ENCODE measurements at places on chromosomes 5 and 9.

DNA sequence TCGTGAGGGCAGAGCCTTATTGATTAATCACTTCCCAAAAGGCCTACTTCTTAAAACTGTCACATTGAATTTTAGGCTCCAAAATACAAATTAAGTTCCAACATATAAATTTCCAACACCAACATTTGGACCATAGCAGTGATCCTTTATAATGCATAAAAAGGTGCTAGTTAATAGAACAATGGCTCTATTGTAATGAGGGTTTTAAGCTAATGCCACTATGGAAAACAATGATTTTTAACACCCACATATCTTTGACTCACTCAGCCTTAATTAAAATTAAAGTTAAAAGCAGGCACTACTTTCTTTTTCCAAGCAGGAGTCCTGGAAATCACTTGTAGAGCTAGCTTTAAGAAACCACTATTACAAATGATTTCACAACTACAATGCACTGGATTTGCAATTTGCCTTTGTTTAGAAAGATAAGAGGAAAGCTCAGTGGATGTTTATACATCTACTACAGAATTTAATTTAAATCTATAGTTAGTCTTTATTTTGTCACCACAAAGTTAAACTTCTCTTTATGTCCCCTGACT is 41.8 kb downstream of the DPYSL3 start:
- no peak for DNase-seq

GRCh38 chr5:35302544-35302943 is 72.3 kb upstream of the PRLR start:
- DNase-seq = no peak

DNA sequence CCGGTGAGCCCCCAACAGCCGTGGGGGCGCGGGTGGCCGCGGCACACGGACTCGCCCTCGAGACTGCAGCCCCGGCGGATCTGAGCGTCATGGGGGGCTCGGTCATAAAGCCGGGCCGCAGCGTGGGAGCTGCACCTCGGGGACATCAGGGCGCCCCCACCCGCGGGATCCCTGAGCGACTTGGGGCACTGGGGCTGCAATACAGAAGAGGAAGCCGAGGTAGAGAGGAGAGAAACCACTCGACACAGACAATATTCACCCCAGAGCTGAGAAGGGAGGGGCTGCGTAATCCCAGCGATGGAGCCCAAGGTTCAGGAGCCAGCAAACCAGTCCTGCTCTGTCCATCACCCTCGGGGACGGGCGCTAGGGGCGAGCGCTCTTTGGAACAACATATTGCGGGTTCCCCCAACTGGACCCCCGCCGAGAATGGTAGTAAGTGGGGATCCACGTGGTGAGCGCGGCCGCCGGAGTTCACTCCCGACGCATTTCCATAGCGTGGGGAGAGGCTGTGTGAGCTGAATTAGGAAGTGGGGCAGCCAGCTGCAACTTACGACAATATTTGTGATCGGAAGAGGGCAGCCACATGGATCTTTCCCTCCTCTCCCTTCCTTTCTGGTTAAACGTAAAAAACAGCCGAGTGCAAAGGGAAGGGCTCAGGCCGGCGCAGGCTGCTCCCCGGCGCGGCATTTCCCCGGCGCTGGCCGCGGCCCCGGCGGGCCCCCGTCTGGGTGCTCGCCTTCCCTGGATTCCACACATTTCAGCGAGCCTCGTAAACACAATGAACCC is 9.9 kb downstream of the PTCH1 start:
- DNase-seq = no peak

- DNase-seq = no peak
Observed at GRCh38 chr5:149302641-149303040, 31.0 kb downstream of the AFAP1L1 start.

- DNase-seq = no peak
Observed at GRCh38 chr5:93206203-93206602, 374.8 kb downstream of the NR2F1-AS1 start.

- DNase-seq = no peak
Observed at GRCh38 chr5:134460551-134460950, 48.9 kb upstream of the CDKN2AIPNL start.

GRCh38 chr9:132762896-132763295 is 92.6 kb downstream of the GTF3C4 start:
- DNase-seq = no peak

DNA sequence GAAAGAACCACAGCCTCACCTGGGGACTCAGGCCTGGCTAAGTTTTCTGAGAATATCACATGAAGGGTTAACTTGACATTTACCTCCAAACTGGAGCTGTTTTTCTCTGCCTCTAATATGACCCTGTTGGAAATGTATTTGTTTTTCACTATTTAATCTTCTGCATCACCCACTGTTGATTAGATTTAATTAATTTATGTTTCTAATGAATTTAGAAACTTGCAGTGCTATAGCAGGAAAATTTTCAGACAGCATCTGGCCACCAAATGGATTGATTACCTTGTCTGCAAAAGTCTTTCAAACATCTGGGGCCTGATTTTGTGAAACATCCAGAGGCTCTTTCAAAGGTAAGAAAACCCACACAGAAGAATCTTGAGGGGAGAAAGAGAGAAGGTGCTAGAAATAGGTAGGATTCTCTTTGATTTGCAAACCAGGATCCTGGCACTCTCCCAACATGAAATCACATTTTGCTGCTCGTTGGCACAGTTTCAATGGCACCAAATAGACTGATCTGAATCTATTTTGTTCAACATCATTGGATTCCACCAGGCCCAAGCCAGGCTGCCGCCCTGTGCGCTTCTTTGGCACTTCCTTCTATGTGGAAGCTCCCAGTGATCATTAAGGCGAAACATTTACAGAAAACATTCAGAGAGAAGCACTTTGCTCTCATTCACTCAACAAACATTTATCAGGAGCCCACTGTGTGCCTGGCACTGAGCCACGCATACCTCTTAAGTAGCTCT is 157.3 kb downstream of the PPP2R2B start:
- DNase-seq = no peak

DNA sequence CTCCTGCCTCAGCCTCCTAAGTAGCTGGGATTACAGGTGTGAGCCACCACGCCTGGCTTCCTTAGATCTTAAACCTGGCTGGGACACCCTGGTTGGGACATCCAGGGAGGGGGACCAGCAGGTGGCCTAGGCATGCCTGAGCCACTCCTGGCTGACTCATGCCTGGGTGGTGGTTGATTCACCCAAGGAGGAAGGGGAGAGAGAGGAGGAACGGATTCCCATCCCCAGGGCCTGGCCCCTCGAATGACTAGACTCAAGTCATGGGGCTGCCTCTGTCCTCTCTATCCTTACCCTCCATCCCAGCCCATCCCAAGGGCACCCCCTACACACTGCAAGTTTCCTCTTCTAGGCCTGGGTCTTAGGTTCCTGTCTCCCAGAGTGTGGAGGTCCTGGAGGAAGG is 12.7 kb downstream of the EEIG1 start:
- DNase-seq = no peak

DNA sequence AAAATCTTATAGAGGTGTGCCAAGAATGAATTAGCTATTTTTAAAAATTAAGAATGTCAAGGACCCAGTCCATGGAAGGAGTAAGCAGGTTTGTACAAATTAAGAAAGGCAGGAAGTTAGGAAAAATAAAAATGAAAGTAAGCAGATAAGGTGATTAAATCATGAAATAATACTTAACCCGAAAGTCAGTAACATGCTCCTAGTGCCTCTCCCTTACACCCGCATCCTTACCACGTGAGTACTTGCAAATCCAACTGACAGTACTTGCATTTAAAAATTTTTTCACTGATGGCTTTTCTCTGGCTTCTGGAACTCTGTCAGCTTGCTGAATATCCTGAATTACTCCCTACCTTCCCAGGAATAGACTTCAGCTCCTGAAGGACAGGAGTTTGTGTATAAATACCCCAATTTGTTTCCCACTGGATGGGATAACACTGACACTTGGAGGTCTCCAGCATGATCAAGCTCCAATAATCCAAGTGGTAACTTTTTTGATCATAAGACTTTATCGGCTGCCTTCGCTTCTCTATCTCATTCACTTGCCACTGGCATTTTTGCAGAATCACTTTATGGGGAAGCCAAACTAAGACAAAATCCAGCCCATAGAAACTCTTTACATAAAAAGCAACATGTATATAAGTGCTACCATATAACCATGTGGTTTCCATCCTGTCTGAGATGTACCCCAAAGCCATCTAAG is 41.6 kb upstream of the RICTOR start:
- no peak for DNase-seq

- no peak for DNase-seq
Observed at GRCh38 chr5:150448952-150449516, 505 bp downstream of the RPS14 start.

DNA sequence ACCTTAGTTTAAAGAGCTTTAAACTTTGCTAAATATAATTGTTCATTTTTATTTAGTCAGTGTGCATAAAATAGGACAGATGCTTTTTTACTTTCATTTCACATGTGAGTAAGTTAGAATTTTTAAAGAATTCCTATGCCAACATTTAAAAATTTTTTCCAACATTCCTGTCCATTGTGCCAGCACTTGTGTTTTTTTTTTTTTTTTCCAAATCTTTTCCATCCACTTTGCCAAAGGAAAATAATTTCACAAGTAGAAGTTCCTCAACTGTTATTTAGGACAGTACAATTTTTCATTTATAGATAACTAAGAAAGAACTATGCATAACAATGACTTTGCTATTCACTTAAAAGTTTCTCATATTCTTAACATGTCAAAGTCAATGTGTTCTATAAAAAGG is 189.5 kb downstream of the ADAMTS6 start:
- DNase-seq = no peak

- DNase-seq = no peak
Observed at GRCh38 chr9:20208226-20208625, 414.1 kb downstream of the MLLT3 start.

DNA sequence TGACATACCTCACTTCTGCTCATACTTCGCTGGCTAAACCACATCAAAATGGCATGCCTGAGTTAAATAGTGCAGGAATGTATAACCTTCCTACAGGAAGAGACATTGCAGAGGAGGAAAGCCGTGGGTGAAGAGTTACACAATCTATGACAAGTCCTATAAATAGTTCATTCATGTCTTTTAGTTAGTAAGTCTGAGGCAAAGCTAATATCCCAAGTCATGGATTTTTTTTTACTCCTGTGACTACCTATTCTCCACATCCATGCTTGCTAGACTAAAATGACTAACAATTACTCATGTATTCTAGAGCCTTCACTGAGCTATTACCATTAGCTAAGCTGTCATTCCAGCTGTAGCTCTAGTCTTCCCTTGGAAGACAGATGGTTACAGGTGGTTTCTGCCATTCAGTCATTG is 391.3 kb downstream of the NR2F1-AS1 start:
- DNase-seq = no peak

DNA sequence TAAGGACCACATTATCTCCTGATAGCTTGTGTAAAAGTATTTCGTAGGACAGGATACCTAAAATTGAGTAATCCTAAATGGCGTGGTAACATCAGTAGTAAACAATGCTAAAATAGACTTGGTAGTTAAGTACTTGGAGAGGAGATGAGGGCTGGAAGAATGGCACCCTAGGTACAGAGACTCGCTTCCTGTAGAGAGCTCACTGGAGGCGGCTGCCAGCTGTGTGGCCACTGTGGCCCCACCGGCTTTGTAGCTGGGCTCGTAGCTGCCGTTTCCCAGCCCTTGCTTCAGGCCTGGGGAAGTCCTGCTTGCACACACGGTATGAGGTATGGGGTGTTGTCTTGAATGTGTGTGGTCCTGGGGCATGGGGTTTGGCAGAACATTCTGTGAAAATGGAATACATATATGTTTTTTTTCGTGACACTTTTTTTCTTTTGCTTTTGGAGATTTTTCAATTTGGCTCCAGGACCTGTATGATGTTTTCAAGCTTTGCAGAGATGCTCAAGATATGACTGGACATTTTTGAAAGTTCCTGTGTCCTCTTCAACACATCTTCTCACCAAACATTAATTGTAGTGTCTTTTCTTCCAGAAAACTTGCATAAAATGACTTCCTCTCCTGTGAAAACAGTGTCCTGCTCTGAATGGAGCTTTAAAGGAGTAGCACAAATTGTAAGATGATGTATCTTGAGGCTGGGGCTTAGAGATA is 58.0 kb downstream of the RCL1 start:
- DNase-seq = no peak

DNA sequence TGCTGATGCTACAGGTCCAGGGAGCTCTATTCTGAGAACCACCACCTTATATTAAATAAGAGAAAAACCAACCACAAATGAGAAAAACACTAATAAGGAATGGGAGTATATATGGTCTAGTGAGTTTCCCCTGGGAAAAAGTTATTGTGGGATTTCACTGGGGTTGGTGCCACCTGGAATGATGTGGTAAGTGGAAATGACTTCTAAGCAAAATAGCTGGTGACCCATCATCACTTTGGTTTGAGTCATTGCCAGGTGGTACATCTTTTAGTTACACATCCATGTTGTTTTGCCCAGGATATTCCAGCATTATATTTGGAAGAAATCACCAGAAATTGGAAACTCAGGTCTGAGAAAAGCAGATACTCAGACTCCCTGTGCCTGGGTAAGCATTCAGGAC is 437.3 kb downstream of the DTWD2 start:
- DNase-seq = no peak

DNA sequence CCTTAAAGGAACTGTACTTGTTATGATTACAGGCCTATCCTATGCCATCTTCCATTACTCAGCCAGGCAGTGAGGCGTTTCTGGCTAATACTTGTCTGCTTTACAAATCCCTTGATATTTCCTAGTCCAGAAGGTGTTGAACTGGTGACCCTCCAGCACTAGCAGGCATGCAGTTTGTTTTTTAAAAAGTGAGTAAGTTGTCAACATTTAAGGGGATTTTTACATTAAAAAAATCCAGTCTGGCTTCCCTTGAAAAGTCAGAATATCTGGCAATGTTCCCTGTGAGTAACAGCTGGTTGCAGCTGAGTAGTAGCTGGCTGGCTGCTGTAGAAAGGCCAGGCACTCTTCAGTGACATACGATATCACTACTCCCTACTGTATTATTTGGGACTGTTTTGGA is 21.8 kb downstream of the GRIN3A start:
- DNase-seq = no peak

GRCh38 chr5:122056913-122057312 is 21.1 kb downstream of the LOX start:
- no peak for DNase-seq

DNA sequence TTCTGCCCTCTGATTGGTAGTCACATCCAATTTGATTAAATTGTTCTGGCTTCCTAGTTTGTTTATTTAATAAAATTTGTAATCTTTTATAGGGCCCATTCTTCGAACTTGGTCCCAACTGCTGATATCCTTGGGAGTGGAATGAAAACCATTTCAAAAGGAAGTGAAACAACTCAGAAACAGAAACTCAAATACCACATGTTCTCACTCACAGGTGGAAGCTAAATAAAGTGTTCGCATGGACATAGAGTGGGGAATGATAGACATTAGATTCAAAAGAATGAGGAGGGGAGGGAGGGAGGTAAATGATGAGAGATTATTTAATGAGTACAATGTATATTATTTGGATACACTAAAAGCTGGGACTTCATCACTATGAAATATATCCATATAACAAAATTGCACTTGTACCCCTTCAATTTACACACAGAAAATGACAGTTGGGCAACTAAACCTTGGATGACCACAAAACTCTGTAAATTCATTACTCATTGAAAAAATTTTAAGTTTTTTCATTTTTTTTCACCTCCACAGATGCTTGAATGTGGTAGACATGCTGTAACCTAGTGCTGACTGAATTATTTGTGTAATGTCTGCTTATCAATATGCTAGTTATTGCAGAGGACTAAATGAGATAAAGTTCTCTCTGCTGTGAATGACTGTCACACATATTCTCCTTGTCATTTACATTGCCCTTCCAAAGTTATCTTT is 16.0 kb downstream of the ATP10B start:
- DNase-seq = no peak

Data from NCI-H510A (cell line).